ENCODE measurements at places on chromosomes 2 and 18.

- DNase-seq: no peak
Observed at GRCh38 chr18:23877371-23877770, 137.2 kb upstream of the TTC39C start.

DNA sequence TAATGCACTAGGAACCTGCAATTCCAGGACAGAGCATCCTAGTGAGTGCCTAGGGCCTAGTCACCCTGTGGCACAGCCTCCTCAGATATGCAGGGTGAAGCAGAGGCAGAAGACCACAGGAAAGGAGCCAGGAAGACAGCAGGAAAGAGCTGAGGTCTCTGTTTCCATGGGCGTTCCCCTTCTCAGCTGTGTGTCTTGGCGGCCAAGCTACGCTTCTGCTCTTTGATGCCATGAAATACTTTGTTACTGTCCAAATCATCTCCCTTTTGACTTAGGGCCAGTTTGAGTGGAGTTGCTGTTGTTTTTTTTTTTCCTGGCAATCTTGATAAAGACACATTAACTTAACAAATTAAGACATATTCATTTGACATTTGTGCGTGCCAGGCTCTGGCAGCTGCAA is 67.3 kb downstream of the APOB start:
- no peak for DNase-seq

GRCh38 chr2:1642066-1642861 is 102.1 kb downstream of the PXDN start:
- no peak for DNase-seq

DNA sequence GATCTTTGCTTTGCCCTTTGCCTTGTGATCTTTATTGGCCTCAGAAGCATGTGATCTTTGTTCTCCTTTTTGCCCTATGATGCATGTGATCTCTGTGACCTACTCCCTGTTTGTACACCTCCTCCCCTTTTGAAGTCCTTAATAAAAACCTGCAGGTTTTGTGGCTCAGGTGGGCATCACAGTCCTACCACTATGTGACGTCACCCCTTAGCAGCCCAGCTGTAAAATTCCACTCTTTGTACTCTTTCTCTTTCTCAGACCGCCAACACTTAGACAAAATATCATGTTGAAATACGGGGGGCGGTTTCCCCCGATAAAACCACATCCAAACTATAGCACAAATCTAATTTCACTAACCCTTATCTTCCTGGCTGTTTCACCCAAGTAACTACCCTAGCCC is 76.7 kb upstream of the RAPGEF4 start:
- DNase-seq: no peak

DNA sequence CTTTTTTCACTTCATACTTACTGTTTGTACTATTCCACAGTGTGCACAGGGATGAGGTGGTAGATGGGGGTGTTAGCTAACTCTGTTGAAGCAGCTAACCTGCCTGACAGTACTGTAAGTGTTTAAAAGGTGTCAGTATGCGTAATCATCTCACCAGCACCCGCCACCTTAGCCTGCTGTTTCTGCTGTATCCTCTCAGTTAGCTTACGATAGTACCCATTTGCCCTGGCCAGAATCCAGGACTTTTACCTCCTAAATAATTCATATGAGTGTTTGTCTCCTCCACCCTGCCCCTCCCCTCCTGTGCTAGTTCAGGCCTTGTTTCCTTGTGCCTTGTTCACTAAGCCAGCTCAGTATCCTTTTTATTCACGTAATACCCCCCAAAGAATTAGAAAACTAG is 34.2 kb downstream of the TRAPPC12 start:
- DNase-seq: no peak

DNA sequence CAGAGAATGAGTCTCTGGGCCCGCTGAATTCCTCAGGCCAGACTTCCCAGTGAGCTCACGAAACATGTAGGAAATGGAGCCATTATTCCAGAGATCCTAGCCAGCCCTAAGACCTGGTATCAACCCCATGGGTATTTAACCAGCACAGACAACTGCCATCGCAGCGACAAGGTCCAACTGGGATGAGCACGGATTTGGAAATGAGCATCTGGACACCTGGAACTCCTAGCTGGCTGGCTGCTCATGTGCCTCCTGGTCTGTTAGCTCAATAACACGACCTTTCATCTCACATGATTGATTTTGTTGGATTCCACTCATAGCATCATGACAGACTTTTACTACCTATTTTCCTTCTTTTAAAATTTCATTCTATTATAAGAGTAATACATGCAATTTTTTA is 51.0 kb downstream of the POU3F3 start:
- no peak for DNase-seq

GRCh38 chr2:110173523-110173922 is 31.3 kb downstream of the NPHP1 start:
- DNase-seq: no peak

DNA sequence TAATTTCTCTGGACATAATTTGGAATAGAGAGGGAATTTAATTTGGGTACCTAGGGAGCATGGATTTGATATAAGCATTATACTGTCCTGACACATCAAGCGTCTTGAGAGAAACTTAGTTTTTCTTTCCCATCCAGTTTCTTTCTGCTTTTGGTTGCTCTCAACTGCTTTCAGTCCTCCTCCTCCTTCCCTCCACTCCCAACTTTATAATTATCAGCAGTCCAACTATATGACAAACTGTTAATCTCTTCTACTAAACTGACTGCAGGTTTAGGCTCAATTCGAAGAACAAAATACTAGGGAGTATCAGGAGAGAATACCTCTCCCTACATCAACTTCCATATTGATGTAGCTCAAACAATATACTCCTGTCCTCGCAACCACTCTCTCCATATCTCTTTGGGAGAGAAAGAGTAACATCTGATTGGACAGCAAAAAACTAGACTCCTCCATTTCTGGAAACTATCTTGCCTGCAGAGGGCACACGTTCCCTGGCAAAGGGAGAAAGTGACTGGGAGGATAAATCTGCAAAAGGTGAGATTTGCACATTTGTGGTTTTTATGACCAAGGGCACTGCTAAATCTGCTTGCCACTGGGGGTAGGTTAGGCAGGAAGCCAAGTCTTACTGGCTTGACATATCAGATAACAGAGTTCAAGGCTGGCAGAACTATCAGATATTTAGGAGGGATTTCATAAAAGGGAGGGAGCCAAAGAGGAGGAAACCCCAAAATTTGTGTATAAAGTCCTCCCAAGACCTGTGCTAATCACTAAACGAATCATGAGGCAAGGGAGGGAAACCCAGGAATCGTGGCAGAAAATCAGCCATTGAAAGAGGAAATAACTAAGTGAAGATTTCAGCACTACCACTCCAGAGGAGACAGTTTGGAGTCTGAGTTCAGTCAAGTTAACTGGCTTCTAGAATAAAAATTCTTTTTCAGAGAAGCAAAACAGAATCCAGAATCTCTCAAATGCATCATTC is 40.0 kb downstream of the ICA1L start:
- no peak for DNase-seq

DNA sequence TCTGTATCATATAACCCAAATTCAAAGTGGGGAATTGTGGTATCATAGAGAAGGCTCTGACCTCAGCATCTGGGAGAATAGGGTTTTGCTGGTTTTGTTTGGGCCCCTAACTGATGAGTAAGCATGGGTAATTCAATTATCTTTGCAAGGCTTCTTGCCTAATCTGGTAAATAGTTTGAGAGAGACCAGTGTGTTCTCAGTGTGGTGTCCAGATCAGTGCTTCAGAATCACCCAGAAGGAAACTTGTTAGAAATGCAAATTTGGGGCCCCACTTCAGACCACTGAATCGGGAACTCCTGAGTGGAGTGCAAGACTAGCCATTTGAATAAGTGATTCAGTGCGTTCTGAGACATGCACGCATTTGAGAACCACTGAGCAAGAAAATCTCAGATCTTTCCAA is 282.7 kb downstream of the EPHA4 start:
- no peak for DNase-seq

GRCh38 chr2:119231975-119232665 is 8.5 kb downstream of the STEAP3 start:
- DNase-seq: no peak

- DNase-seq: no peak
Observed at GRCh38 chr2:199014226-199014625, 443.5 kb downstream of the SATB2 start.

GRCh38 chr2:240996161-240996833 is 2.1 kb upstream of the SNED1 start:
- DNase-seq: no peak

GRCh38 chr2:169365029-169365480 is 2.7 kb upstream of the LRP2 start:
- no peak for DNase-seq

DNA sequence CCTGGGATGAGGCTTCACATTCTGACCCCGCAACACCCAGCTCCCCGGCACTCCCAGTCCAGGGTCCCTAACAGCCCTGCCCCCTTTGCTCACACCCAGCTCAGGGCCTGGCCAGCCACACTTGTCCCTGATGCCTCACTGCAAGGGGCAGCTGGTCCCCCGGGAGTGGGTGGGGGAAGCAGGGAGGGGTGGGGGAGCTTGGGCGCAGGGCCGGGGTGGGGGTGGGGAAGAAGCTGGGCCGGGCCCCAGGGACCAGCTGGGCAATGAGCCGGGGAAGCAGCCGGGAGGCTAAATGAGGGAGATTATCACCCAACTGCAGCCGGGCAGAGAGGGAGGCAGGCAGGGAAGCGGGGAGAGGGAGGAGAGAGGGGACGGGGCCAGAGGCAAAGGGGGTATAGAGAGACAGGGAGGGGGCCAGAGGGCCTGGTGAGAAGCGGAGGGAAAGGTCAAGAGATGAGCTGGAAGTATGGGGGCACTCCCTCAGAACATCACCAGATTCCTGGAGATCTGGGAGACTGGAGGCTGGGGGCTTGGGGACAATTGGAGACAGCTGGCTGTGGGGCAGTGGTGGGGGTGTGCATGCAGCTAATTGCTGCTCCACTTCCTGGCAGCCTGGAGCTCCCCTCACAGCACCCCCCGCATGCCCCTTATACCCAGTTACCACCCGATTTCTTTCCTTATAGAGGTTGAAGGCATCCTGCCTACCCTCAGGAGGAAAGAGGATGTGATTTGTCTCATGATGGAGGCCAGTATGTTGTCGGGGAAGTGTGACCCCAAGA is 2.5 kb upstream of the ASIC4 start:
- no peak for DNase-seq

DNA sequence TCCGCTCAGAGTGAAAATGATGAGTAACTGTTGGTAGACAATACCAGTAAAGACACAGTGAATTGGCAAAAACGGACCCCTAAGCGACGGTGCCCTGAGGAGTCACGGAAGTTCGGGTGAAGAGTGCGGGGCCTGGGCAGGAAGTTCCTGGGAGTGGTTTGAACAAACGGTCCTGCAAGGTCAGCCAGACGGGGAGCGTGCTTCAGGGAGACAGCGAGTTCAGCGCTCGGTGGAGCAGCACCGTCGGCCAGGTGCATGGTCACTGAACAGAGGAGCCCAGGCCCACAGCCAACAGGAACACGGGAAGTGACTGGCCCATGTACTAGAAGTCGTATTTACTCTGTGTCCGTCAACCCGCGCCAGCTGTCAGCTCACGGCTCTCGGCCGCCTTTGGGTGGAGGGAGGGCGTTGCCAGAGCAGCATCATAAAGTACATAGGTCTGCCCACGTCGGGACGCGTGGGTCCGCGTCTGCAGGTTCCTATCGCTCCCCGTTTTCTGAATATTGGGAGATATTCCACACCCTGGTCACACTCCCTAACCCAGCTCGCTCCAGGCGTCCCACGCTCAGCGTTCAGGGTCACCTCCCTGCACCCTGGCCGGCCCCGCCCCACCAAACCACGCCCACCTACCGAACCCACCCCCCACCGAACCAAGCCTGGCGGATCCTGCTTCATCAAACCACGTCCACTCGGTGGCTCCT is 75.6 kb upstream of the UXS1 start:
- DNase-seq: no peak

GRCh38 chr2:136219963-136220362 is 102.0 kb upstream of the CXCR4 start:
- no peak for DNase-seq

- DNase-seq: no peak
Observed at GRCh38 chr18:58762781-58763171, 91.5 kb downstream of the MALT1 start.

DNA sequence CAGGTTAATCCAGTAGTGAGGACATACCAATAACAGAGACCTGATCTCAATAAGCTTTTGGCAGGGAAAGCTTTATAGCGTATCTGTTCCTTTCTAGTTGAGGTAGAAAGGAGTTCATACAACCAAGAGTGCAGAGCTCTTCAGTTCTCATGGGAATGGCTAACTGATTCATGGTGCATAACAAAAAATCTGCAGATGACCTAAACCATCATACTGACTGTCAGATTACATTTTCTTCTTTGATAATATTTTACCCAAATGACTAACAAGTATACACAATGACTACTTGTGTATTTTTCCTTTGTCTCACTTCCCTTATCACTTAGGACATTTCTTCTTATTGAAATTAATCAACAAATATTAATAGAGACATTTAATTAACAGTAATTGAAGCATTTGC is 140.0 kb upstream of the SERTAD2 start:
- no peak for DNase-seq

DNA sequence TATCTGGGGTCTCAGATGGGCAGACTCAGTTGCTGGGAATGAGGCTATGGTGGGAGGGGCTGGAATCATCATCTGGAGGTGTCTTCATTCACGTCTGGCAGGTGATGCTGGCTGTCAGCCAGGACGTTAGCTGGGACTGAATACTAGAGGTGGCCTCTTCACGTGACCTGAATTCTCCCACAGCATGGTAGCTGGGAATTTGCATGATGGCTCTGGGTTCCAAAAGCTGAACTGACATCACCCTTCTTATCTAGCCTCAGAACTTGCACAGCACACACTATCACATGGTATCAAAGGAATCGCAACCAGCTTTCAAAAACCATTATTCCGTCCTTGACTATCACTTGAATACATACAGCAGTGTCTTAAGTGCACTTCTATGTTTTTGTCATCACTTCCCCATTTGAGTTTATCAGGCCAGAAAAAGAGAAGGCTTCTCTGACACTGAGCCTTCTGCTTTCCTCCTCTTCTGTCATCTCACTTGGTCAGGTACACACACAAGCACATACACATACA is 53.0 kb upstream of the LRP2 start:
- no peak for DNase-seq

DNA sequence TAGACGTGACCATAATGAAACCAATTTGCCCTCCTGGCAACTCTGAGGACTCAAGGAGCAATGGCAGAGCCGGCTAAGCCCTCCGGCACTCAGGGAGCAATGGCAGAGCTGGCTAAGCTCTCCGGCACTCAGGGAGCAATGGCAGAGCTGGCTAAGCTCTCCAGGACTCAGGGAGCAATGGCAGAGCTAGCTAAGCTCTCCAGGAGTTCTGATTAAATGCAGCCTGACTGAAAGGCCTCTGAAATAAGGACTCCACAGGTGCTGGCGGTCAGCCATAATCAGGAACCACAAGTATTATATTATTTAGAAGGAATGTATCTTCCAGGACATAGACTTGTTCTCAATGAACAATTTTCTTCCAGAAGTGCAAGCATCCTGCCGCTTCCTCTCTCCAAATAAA is 65.2 kb downstream of the C2orf76 start:
- no peak for DNase-seq

GRCh38 chr2:42969231-42970150 is 177.1 kb upstream of the HAAO start:
- DNase-seq: no peak

DNA sequence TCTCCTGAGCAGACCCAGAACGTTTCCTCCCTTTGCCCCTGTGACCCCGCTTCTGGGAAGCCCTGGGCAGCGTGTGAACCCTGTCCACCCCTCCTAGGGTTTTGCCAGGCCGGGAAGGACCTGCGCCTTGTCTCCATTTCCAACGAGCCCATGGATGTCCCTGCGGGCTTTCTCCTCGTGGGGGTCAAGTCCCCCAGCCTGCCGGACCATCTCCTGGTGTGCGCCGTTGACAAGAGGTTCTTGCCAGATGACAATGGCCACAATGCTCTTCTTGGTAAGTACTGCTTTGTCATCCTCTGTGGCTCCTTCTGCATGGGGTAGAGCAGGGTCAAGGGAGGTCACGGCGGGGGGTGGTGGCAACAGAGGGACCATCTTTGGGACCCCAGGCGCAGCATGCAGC is 32.5 kb downstream of the GREB1 start:
- no peak for DNase-seq

Measured in activated gamma-delta T cell (primary cell).